NCI-H2029 (cell line): ENCODE measurements at places on chromosomes 2 and 18.
A peak's percentile ranks its signal among the peaks of the same experiment; 100 is the strongest.

GRCh38 chr2:215631696-215632095, 195.8 kb upstream of the FN1 start:
- DNase-seq, result no peak

DNA sequence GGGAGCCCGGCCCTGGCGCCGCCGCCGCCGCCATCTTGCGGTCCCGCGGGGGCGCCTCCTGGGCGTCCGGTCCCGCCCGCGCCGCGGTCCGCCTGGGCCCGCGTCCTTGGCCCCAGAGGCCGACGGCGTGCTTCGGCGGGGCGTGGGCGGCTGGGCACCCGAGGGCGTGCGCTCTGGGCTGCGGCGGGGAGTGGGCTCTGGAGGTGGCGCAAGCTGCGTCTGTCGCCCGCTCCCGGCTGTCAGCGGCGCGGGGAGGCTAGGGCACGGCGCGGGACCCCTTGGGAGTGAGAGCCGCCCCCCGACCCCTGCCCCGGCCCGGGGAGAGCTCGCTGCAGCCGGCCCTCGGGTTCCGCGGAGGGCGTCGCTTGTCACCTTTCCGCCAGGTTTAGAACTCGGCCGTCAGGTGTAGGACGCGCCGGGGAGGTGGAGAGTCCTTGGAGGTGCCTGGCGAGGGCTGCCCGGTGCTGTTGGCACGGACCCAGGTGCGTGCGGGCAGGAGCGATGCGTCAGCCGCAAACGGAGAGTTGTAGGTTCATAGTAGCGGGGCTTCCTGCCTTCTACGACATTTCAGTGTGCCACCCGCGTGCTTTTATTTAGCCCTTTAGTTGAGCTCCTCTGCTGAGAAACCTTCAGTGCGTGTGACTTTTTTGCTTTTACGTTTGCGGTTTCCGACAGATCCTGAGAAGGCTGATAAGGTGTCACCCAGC, 921 bp downstream of the VAPA start:
- peak; percentile 11 for DNase-seq

- DNase-seq, result no peak
Observed at GRCh38 chr2:161556440-161556839, 67.8 kb upstream of the SLC4A10 start.

DNA sequence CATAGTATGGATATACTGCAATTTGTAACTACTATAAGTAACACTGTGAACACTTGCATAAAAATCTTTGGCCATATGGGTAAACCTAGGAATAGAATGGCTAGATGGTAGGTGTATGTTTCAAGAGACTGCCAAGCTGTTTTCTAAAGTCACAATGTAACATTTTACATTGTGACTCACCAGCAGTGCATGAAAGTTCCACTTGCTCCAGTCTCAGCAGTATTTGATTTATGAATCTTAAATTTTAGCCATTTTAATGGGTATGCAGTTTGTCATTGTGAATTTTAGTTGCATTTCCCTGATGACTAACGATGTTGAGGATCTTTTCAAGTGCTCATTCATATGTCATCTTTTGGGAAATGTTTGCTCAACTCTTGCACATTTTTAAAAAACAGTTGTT, 86.1 kb downstream of the FARSB start:
- DNase-seq, result no peak

DNA sequence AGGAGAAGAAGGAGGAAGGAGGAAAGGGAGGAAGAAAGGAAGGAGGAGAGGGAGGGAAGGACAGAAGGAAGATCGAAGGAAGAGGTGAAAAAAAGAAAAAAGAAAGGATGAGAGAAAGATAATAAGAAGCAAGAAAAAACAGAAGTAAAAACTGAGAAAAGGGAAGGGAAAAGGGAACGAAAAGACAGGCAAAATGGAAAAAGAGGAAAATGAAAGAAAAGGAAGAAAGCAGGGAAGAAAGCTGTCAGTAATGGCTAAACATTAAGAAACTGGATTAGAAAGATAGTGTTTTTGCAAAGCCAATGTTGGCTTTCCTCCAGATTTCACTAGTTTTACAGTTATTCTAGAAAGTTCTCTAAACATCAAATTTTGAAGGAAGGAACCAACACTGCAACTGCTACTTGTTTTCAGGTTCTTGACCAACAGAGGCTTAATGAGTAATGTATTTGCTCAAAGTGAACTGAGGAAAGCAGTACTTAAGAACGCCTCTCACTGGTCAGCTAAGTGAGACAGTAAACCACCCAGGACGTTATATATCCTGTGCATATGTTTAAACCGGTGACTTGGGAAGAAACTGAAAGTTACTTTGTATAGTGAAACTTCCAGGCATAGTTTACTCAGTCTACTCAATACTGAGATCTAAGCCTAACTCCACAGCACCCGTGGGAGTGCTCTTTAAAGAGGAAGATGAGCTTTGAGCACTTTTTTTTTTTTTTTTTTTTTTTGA, 286.2 kb upstream of the TRIB2 start:
- no peak for DNase-seq

GRCh38 chr2:239318151-239318611, 82.6 kb downstream of the HDAC4 start:
- no peak for DNase-seq

- peak; percentile 47 for DNase-seq
Observed at GRCh38 chr18:48036226-48036625, 105.8 kb upstream of the SMAD2 start.

DNA sequence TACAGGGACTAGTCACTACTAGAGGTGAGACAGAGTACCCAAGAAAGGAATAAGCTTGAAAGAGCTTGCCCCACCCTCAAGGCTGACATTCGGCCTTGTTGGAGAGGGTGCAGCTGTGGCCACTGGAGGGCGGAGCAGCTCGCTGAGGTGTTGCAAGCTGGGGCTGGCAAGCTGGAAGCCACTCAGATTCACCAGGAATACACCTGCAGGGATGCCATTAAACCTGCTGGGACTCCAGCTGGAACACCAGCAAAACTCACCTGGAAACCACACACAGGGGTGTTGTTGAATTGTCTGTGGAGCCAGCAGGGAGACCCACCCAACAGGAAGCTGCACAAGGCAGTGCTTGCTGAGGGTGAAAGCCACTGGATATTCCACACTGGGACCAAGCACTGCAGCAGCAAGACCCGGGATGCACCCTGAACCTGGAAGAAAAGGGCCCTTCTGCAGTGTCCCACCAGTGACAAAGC, 26.1 kb downstream of the KCTD18 start:
- no peak for DNase-seq

DNA sequence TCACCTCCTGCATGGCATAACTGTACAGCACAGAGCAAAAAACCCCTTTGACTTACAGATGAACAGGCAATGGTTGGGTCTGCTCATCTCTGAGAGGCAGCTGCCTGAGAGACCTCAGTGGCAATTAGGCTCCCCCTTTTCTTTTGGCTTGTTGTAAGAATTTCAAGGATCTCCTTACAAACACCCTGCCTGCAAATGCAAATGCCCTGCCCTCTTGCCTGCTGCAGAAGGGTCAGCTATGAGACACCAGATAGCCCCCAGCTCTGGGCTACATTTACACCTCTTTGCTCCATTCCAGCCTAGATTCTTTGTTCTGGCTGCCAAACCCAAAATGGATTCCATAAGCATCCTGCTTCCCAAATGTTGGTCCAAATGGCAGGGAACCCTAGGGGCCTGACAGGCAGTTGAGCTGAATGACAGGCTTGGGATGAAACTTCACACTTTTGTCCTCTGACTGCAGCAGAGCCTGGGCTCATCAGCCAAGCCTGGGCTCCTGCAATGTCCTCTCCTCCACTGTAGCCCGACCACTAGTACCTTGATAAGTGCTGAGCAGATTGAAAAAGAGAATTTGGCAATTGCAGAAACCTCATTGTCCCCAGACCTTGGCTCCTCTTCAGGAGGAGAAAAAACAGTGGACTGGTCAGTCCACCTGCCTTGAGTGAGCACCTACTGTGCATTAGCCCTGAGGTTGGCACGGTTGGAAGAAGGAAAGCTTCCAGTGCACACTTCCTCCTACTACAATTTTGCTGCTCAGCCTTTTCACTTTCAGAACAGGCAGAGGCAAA, 678.3 kb downstream of the BCL11A start:
- no peak for DNase-seq

DNA sequence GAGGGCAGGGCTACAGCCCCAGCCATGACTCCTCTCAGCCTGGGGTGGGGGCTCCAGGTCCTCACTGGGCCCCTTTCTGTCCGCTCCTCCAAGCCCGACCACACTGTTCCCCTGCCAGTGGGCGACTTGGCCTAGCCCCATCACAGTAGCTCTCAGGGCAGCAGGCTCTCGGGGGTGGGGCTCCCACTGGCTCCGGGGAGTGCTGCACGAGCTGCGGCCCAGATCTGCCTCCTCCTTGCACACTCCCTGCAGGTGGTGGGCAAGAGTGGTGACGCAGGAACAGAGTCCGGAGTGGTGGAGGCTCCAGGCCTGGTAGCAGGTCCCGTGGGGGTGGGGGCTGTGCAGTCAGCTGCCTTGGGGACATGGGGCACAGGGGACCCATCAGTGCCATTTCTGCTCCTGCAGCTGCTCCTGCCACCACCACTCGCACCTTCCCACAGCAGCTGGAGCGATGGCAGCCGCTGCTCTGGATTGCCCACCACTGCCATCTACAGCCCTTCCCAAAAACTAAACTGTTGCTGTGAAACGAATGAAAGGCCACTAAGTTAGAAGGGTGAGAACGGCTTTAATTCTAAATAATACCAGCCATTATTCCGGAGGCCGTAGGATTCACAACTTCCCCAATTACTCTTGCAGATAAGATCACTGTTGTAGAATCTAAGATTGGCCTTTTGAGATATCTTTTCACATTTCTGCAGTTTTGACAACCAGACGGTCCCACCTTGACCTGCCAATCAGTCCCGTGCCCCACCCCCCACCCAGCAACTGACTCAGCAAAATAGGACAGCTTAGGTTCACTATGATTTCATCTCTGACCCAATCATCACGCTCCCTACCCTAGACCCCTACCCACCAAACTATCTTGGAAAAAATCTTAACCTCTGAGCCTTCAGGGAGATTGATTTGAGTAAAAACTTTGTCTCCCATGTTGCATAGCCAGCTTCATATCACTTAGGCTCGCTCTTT, 530.2 kb downstream of the DCC start:
- no peak for DNase-seq

DNA sequence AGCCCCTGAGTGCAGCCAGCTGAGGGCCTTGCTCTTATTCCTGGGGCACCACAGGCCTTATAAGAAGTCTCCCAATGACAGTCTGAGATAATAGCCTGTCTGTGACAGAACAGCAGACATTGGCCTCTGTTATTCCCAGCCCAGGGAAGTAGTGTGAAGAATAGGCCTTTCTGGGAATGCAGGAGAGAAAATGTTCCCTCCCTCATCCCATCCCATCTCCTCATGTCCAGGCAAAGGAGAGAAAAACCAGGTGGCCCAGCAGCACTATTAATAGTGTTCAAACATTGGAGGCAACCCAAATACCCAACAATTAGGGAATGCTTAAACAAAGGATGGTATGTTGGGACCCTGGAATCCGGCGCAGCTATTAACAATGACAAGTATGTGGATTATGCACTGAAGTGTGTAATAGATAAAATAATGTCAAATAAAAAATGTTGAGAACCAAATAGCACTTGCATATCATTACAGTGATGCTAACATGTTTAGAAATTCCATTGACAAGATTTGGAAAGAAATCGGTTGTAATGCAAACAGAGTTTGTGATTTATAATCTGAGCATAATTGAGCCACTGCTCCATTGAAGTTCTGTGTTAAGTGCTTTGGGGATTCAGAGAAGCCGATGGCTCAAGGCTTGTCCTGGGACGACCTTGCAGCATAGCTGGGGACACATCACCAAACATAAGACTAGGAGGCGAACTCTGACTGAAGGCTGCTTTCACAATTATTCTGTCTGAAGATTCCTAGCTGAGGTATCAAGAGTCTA, 69.3 kb downstream of the LBH start:
- DNase-seq, result no peak

DNA sequence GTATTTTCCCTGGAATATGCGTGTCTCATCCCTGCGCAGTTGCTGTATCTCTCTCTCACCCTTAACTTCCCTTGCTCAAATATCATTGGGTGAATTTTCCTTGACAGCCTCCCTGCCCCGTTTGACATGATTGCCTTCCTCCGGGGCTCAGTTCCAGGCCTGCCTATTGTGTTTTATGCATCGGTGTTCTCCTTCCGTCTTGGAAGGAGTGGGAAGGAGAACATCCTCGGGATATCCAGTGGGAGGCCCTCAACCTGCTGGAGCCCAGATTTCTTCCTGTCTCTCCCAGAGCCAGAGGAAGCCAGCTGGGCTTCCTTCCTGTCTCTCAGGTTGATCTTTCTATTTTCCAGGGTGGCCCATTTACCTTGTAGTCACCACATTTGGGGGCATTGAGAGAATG, 434.7 kb upstream of the HS6ST1 start:
- DNase-seq, result no peak

DNA sequence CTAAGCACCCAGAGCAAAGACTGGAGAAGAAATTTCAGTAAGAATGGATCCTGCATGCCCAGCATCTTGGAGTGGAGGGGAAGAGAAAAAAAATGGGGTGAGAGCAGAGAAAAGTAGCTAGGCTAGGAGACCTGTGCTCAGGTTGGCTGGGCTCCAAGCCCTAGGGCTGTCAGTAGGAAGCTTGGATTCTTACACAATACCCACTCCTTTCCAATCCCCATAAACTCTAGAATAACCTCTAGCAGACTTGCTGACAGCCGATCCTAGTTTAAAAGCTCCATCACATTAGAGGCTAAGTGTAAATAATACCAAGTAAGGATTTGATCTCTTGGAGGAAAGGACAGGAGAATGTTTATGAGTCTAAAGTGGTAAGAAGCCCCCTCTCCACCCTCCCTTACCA, 46.2 kb upstream of the NABP1 start:
- peak; percentile 3 for DNase-seq
